ENCODE measurements at places on chromosomes 12 and 14.
A peak's percentile ranks its signal among the peaks of the same experiment; 100 is the strongest.

- no peak for DNase-seq
Measured at GRCh38 chr12:25558586-25558985, 5.5 kb upstream of the LMNTD1 start.

DNA sequence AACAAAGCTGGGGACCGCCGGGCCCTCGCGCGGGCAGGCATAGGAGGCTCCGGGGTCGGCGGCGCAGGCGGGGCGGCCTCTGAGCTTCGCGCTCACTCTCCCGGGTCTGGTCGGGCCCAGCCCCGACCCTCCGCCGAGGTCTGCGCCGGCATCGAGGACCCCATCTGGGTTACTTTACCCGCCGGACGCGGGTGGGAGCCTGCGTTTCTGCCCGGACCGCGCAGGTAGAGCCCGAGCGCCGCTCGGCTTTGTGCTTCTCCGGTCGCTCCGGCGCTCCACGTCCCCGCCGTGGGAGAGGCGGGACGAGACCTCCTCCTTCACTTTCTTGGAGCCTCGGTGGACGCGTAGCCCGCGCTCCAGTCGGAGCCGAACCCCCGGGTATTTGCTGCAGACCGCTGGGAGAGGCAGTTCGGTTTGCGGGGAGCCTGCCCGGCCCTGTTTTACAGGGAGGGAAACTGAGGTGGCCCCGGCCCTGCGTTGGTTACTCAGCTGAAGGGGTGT lies 63.2 kb downstream of the FBXL14 start:
- DNase-seq: no peak

- no peak for DNase-seq
Measured at GRCh38 chr12:77368379-77368778, 303.0 kb upstream of the E2F7 start.

GRCh38 chr12:125734137-125734536 lies 668.9 kb downstream of the AACS start:
- DNase-seq: no peak

- DNase-seq: no peak
Measured at GRCh38 chr14:98961191-98961590, 310.8 kb downstream of the BCL11B start.

GRCh38 chr12:52049286-52049685 lies 2.0 kb upstream of the NR4A1 start:
- no peak for DNase-seq

DNA sequence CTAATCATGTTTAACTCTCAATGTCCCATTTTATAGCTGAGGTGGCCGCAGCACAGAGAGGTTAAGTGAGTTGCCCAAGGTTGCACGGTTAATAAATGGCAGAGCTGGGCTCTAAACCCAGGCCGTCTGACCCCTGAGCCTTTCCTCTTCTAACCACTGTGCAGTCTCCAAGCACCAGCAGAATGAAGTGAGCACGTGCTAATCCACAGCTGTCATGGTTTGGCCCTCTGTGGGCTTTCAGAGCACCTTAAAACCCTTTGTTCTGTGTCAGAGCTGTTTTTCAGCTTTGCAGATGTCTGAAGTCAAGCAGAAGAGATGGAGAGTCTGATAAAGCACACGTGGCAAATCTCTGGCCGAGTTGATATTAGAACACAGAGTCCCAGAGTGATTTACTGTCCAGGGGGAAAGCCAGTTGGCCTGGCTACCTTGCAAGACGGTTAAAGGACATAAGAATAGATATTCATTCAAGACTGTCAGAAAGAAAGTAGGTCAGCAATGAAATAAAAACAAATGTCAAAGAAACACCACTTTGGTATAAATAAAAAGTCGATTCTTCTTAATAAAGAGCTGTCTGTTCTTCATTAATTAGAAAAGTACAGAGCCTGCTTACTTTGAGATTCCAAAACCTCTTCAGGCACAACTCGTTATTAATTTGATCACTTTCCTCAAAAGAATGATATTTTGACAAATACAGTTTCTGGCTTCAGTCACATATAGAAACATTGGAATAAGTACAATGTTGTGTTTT lies 107.3 kb downstream of the CRADD start:
- peak; percentile 21 for DNase-seq

GRCh38 chr12:54628186-54628846 lies 6.4 kb downstream of the LACRT start:
- no peak for DNase-seq

DNA sequence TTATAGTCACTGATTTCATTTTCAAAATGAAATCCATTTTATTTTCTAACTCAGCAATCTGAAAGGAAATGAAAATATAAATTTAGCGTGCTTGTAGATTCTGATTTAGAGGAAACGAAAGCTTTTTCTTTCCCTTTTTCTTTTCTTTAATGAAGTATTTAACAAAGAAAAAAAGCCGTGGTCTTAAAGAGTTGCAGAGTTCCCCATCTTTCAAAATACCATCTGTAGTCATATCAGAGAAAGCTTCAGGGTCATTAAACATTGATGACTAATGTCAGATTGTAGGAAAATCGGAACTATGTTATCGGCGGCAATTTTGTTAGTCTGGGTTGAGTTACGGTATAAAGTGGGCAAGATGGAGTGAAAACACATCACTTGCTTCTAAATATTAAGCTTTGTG lies 32.3 kb downstream of the DRAM1 start:
- no peak for DNase-seq

GRCh38 chr14:78286210-78286609 lies 116.0 kb downstream of the NRXN3 start:
- DNase-seq: no peak

DNA sequence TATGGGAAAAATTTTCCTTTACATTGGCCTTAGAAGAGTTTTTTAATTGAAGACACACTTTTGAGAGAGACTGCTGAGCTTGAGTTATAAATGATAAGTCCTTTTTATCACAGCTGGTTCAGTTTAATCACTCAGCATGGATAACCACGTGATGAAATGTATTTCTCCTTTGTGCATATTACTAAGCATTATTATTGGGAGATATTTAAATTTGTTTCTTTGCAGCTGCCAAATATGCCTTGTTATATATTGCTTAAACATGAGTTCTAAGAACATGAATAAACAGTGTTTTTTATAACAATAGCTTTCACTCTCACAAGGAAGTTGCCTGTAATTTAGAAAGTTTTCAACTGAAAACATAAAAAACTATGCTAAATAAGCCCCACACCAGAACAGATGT lies 293.5 kb upstream of the LRFN5 start:
- DNase-seq: no peak

GRCh38 chr12:127145241-127145928 lies 1121.6 kb upstream of the TMEM132C start:
- DNase-seq: no peak

- no peak for DNase-seq
Measured at GRCh38 chr14:102948698-102949061, 26.2 kb downstream of the AMN start.

GRCh38 chr12:26647088-26647487 lies 185.9 kb downstream of the ITPR2 start:
- no peak for DNase-seq

DNA sequence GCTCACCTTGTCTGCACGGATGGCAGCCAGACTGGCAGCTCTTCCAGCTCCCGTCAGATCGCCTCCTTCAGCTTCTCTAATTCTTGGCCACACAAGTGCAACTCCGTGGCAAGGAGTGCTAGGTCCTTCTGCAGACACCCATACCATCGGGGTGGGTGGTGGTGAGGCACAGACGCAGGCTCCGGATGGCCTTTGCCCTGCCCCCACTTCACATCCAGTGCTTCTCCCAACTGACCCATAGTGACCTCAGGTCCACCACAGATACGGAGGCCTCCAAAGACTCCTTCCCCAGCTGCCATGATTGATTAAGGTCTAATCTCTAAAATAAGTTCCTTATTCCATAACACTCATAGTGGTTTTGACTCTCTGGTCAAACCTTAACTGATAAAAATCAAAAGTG lies 19.9 kb upstream of the CD27 start:
- DNase-seq: no peak

- no peak for DNase-seq
Measured at GRCh38 chr14:20302042-20302755, 3.6 kb downstream of the TTC5 start.

- no peak for DNase-seq
Measured at GRCh38 chr12:8912914-8913313, 1.4 kb upstream of the PHC1 start.

- DNase-seq: no peak
Measured at GRCh38 chr12:88633312-88633711, 53.0 kb upstream of the KITLG start.

GRCh38 chr14:66383257-66383656 lies 102.9 kb upstream of the CCDC196 start:
- DNase-seq: no peak

DNA sequence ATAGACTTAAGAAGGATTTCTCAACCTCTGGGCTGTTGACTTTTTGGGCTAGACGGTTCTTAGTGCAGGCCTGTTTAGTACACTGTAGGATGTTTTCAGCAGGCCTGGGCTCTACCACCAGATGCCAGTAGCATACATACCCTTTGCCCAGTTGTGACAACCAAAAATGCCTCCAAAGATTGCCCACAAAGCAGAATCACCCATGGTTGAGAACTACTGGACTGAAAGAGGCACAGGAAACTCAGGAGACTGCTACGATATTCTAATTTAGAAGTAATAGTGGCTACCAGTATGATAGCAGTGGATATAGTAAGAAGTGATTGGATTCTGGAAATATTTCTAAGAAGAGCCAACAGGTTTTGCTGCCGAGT lies 15.5 kb downstream of the SLC35E3 start:
- DNase-seq: no peak

DNA sequence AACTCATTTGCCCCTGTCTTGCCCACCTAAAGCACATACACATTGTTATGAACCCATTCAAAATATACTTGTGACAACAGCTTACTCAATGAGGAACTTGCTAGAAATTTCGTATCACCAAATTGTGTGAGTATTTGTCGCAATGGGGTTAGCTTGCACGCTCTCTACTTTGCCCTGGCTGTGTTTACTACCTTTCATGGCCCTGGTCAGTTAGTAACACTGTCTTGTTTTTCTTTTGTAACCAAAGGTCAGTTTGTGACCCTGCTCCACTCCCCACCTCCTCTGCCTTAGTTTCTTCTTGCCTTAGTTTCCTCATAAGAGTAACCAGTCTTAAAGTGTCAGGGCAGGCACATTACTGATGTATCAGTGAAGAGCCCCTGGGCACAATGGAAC lies 205.8 kb upstream of the EEA1 start:
- no peak for DNase-seq

- DNase-seq: no peak
Measured at GRCh38 chr12:10511756-10512355, 6.2 kb downstream of the EIF2S3B start.

- DNase-seq: no peak
Measured at GRCh38 chr12:100737168-100737567, 57.4 kb upstream of the ANO4 start.

GRCh38 chr12:48903363-48903981 lies 21.8 kb downstream of the FKBP11 start:
- DNase-seq: no peak

DNA sequence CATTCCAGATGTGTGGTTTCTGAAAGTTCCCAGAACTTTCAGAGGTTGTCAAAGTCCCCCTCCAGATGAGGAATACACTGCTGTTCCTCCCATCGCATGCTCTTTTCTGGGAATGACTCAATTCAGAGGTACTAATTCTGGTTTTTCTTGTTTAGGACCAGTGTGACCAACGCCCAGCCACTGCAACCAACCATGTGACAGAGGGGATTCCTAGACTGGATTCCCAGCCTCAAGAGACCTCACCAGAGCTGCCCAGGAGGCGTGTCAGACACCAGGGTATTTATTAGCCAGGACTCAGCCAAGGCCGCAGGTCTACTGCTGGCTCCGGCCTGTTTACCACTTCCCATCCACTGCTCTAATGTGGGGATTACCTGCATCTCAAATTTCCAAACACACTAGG lies 24.2 kb downstream of the TRAFD1 start:
- no peak for DNase-seq

DNA sequence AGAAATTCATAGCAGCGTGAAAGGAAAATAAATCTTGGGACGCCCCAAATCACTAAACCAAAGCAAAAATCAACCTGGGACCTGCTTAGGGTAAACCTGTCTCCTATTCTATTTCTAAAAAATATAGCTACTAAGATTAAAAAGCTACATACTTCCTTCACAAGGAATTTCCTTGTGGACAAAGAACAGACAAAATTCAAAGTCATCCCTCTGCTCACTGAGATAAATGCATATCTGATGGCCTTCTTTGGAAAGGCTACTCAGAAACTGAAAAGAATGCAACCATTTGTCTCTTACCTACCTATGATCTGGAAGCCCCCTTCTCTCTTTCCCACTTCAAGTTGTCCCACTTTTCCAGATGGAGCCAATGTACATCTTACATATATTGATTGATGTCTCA lies 93.0 kb upstream of the CNOT2 start:
- no peak for DNase-seq

DNA sequence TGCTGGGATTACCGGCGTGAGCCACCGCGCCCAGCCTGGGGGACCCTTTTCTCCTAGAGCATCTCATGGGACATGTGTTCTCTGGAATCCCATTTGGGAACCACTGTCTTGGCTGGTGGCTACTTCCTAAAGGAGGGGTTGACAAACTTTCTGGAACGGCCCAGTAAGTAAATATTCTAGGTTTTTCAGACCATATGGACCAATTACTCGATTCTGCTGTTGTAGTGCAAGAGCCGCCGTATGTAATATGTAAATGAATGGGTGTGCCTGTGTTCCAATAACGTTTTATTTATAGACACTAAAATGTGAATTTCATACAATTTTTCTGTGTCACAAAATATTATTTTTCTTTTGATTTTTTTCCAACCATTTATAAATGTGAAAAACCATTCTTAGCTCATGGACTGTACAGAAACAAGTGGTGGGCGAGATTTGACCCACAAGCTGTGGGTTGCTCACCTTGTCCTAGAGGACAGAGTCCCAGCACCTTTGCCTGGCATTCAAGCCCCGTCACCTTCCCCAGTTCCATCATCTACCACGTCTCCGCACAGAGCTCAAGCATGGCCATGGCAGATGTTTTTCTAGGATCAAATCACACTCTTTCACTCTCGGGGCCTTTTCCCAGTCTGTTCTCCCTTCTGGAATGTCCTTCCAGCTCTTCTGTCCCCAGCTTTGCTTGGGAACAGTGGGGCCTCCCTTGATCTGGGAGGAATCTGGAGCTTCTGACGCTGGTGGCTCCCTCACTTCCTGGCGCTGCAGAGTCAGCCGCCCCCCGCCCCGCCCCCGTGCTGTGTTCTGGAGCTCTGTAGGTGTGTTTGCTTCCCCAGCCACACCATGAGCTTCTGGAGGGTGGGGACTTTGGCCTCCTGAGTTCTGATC lies 17.9 kb upstream of the RCOR1 start:
- DNase-seq: no peak
